Activated CD4-positive, alpha-beta T cell treated with anti-CD3 and anti-CD28 coated beads for 48 hours (primary cell): ENCODE measurements at places on chromosomes 2 and 18.

GRCh38 chr18:7626922-7627440, 59.9 kb downstream of the PTPRM start:
- DNase-seq, result no peak

GRCh38 chr2:69668598-69668997, 25.1 kb upstream of the AAK1 start:
- DNase-seq, result no peak

DNA sequence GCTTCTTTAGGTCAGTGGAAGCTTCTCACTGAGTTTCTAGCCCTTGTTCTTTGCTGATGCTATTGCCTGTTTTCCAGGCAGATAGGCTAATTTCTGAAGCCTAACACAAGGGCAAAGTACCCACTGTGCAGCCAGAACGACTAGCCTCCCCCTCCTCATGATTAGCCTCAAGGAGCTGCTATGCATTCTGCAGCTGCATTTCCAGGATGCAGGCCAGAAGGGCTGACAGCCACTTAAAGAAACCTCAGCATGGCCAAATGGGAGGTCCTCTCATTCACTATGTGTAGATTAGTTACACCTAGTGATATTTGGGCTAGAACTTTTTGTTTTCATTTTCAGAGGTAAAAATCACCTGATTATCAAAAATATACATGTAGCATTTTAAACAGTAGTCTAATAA, 216.0 kb downstream of the RAD51AP2 start:
- DNase-seq, result no peak

DNA sequence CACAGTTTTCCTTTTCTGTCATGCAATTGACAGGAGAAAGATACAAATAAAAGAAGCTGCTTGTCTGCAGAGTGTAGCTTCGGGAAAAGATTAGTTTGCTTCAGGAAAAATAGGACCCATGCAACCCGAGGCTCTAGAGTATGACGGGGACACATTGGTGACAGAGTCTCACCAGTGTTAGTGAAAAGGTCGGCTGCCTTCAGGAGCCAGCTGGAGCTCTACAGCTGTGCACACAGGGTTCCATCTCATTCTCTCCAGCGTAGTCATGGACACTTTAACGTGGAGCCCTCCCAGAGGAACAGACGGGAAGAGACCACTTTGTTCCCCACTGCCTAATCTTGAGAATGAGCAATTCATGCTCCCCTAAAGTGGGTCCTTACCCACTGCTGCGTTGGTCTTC, 42.9 kb downstream of the FECH start:
- DNase-seq, result no peak

GRCh38 chr2:120947327-120947726, 211.7 kb downstream of the GLI2 start:
- no peak for DNase-seq
